Globus pallidus (tissue), 1 donor: ENCODE measurements at places on chromosomes 1 and 21.

DNA sequence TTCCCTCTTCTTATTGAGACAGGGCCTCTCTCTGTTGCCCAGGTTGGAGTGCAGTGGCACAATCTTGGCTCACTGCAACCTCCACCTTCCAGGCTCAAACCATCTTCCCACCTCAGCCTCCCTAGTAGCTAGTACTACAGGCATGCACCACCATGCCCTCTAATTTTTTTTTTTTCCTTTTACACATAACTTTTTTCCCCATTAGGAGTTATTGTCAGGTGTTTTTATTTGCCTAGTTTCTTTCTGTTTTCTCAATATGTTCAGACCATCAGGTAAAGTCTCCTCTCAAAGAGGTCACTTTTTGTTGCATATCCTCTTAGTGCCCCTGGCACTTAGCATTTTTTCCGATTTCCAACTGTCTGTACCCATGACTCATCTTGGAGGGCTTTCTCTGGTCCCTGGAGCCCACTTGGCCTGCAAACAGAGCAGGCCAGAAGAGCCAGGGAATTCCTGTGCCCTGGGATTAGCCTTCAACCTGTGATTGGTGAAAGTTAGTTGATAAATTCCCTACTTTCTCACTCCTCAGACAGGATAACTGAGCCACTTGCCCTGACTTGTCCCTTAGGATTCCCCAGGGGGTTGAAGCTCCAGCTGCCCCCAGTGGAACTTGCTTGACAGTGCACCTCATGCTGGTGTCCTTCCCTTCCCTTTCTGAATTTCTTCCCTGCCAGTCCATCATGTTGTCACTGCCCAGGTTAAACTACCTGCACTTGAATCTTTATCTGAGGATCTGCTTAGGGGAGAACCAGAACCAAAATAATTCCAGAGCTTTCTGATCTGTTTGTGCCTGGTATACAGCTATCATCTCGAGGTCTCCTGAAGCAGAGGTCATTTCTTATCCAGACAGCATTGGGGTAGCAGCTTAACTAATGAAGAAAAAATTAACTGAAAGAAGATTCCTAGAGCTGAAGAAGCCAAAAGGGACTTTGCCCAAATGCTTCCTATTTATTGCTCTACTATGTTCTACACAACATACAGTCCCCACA lies 2.4 kb downstream of the NTPCR start:
- DNase-seq, result peak; percentile 40

DNA sequence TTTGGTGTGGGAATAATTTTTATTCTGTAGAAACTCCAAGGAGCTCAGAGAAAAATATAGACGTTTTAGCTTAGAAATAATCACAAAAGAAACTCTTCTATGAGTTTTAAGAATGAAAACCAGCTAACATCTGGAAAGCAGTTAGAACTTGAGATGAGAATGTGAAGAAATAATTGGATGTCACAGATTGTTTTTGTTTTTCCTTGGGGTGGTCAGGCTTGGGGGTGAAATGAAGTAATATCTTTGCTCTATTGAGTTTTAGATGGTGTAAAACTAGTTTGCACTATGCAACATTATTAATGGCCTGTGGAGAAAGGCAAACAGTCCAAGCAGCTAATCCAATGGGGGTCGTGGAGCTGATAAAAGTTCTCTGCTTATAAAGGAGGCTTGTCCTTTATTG lies 101.2 kb downstream of the FMN2 start:
- no peak for DNase-seq

GRCh38 chr21:29601047-29601446 lies 302.3 kb downstream of the BACH1 start:
- DNase-seq, result no peak

- no peak for DNase-seq
Observed at GRCh38 chr1:115365738-115366137, 27.7 kb upstream of the NGF start.

GRCh38 chr1:94481473-94481933 lies 60.1 kb downstream of the F3 start:
- peak; percentile 71 for DNase-seq

DNA sequence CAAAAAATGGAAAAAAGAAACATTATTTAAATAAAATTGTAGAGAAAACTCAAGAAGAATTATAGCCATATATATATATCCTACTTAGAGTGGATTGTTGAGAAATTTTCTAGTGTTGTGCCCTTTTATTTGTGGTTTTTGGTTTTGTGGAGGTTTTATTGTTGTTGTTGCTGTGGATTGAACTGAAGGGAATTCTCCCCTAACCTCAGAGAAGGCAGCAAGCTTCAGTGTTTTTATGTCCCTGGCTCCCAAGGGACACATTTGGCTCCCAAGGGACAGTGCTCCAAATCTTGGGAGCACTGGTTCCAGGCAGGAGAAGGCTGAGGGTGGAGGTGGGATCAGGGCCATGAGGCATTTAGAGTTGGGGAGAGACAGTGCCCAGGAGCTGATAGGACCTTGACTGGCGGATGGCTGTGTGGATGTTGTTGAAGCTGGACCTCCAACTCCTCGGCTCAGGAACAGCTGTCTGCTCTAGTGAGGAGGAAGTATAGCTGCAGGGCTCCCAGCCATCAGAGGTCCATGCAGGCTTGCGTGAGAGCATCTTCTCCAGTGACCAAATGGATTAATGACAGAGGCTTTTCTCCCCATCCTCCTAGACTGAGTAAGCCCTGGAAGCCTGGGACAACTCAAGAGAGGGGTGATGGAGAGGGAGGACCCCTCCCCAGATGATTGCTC lies 100.5 kb downstream of the TEX35 start:
- DNase-seq, result no peak

DNA sequence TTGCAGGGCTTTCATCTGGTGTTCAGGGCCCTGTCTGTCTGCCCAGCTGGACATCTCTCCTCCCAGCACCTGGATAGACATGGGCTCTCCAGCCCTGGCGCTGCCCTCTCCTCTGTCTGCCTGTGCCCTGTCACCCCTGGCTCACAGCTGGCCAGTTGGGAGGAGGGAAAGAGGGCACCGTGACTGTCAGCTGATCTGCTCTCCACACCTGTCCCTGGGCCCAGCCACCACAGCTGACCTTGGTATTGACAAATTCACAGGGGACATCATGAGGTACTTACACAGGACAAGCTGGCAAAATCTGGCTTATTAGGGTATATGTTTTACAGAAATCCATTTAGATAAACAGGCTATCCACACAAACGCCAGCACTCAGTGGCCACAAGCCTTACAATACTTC lies 8.3 kb downstream of the TNR start:
- no peak for DNase-seq

- DNase-seq, result no peak
Observed at GRCh38 chr1:226625832-226626576, 77.4 kb downstream of the STUM start.

GRCh38 chr1:52725903-52726264 lies 369 bp upstream of the ZYG11B start:
- DNase-seq, result no peak

DNA sequence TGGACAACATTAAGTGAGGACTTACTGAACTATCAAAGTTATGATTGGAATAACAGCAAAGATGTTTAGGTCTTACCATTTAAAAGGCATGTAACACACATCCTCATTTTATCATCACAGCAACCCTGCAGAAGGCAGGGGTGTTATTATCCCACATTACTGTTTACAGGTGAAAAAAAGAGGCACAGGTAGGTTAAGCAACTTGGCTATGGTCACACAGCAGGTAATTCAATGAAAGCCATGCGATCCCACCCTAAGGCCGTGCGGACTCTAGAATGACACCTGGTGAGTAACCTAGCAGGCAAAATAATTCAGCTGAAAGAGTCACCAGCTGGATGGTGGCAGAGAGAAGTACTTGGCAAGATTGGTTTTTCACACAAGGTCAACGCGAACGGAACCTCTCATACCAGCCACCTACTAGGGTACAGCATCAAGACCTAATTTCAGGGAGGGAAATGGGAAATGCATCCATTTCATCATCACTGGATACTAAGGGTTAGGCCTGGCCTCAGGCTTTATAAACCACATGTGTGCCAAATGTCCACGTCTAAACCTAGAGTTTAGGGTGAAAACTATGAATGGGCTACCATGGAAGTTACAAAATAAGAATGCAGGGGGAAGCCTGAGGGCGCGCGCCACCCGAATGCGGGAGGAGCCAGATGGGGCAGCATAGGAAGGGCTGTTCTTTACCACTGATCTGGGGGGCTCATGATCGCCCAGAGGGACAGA lies 85.3 kb downstream of the SLC66A1 start:
- DNase-seq, result no peak

- DNase-seq, result no peak
Observed at GRCh38 chr1:17908945-17909344, 153.8 kb downstream of the ACTL8 start.

DNA sequence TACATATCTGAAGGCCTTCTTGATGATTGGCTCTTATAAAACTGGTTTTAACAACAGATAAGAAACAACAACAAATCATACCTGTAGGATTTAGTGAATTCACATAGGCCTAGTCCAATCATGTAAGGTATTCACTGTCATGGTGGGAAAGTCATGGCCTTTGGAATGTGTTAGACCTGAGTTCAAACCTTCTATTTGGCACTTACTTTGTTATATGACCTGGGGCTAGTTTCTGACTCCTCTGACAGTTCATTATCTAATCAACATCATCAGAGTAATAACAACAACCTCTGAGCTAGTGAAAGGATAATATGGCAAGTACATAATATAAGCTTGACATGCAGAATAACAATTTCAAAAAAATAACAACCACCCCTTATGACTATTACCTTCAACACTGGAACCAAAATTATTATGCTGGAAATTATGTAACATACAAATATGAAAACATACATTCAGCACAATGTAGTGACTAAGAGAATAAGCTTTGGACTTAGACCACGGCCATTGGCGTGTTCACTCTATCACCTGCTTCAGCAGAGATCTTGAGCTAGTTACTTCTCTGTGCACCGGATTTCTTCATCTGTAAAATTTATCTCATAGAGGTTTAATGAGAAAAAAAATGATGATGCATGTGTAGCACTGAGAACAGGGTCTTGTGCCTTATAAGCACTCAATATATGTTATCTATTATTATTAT lies 597.6 kb downstream of the LMO4 start:
- DNase-seq, result no peak

GRCh38 chr1:47853852-47854251 lies 143.3 kb downstream of the TRABD2B start:
- DNase-seq, result no peak

DNA sequence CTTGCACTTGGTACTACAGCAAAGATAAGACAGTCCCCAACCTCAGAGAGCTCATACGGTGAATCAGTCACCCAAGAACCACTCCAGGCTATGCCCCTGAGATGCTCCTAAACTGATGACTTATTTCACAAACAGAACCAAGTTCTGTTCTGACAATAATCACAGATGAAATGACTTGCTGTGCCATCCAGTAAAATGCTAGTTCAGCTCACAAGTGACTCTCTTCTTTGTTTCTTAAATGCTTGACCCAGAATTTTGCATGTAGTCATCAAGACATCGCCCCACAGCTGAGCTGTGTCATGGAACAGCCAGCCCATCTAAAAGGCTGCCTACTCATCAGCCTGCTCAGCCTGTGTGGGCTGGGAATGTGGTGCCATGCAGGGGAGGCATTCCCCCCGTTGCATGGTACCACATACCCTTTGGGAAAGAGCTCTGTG lies 6.1 kb upstream of the SLC19A2 start:
- no peak for DNase-seq
